ENCODE measurements at places on chromosomes 2 and 18. TPM values are rescaled to one million over a fixed set of nuclear protein-coding genes. Genes with fewer than 3 reads are reported as not detected.

DNA sequence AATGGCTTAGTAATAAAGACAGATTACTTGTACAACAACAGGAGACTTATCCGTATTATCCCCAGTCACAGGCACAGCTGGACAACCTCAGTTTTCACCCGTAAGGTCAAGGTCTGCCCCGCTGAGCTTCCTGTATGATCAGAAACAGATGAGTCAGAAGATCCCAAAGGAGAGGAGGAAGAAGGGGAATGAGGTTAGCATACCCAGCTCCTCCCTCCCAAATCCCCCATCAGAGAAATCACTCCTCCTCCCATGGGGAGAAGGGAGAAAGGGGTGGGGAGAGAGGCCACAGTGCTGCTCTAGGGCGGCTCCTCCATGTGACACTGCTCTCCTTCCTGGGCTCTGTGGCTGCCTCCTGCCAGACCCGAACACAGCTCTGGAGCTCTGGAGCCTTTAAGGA lies 53.8 kb upstream of the SPTBN1 start:
- no peak for DNase-seq

The CRYBA2 gene
- 5.0 TPM for total RNA-seq

DNA sequence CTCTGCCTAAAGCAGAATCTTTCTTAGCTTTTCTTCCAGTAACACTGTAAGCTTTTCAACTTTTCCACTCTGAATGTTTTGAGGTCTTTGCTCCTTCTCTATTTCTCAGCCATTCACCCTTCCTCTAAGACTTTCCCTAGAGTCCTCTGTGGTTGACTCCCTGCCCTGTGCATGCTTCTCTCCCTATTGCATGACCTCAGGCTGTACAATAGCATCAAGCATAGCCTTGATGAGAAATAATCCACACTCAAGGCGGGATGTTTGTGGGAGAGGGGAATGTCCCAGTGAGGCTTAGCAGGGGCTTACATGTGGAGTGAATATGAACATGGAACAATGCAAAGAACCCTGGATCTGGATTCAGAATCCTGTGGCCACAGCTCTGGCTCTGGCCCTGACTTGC lies 48.4 kb upstream of the IGFBP5 start:
- no peak for DNase-seq

DNA sequence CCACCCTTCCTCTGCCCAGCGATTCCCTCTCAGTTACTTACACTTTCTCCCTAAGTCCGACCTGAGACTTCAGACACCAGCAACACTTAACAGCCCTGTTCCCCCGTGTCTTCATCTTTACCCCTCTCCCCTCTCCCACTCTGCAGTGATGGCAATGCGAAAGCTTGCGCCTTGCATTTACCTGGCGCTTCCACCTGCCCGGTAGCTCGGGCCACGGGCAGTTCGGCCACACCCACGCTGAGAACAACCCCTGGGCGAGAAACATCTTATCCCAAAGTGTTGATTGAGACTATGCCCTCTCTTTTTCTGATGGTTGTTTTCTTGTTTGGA lies 558 bp downstream of the DNAJC10 start:
- peak; percentile 65 for DNase-seq

DNA sequence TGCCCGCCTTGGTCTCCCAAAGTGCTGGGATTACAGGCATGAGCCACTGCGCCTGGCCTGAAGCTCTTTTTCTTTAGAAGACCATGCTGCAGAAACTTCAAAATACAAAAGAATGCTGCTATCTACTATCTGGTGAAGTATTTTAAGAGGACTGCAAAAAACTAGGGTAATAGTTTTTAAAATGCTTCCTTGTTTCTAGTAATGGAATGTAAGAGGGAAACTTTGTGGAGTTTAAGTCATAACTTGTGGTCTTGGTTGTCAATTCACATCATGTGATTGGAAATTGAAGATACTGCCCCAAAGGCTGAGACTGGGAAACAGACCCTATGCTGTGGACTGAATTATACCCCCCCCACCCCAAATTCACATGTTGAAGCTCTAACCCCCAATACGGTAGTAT lies 68.3 kb downstream of the B3GNT2 start:
- no peak for DNase-seq

The TMEM163 gene
- total RNA-seq, result 0.60 TPM

GRCh38 chr2:112648081-112648480 lies 2.3 kb downstream of the SLC20A1 start:
- DNase-seq, result no peak

DNA sequence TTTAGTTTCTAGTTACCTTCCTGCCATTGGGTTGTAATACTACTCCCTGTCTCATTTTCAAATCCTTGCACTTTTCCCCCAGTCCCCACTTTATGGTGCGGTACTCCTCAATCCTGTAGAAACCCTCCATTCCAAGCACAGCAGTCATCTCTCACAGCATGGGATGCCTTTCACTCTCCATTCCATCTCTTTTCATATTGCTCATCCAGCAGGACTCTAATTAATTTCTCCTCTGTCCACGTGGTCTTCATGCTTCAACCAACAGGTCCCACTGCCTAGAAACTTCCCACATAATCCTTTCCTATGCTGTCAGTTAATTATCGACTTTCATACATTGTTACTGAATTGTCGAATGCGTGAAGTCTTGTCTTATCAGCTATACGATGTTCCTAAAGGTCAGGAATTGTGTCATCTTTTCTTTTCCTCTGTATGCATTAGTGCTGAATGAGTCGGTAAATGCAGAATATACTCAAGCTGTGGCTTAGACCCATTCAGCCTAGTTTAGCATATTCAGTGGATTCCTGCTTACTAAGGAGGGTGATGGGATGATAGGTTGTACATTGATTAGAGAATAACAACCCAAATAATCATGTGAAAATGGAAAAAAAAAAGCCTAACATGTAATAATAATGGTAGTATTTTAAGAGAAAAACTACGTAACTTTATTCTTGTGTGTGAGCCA lies 89.7 kb downstream of the CRIM1 start:
- no peak for DNase-seq

DNA sequence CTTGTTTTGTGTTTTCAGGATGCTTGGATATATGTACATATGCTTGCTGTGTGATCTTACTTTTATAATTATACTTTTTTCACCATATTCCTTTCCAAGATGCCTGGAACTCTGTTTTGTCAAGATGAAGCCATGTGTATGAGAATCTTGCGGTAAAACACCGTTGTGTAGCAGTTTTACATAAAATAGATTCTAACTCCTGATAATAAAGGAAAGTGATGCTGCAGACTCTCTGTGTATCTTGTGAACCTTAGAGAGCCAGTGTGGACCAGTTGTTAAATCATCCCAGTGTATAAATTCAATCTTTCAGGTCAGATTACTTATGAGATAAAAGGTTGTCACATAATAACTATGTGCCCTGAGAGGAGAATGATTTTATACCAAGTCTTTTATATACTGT lies 12.5 kb upstream of the ITGA4 start:
- DNase-seq, result no peak

The SERPINB13 gene
- total RNA-seq, result not detected

The C2orf80 gene
- total RNA-seq, result not detected

DNA sequence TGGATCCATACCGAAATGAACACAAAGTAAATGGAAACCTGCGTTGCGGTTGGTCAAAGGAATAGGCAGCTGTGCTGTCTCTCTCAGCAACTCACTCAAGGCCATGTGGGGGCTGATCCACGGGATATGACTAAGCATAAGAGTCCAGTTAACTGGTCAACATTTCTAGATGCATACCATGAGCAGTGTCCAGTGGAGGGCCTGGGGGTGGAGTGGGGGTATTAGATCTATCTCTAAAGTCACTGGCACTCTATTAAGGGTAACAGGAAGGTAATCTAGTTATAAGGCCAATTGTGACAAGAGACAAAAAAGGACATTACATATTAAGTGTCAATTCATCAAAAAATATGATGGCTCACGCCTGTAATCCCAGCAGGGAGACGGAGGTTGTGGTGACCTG lies 136.8 kb downstream of the TTC32 start:
- no peak for DNase-seq

DNA sequence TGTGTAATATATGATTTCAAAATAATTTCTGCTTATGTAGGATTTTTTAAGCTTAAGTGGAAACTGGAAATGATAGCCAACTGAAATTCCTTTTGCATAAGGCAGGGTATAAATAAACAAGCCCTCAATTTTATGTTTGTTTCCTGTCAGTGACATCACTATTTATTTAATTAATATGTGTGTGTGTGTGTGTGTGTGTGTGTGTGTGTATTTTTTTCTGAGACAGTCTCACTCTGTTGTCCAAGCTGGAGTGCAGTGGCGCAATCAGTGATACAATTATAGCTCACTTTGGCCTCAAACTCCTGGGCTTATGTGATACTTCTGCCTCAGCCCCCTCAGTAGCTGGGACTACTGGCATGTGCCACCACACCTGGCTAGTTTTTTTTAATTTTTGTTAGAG lies 29.3 kb upstream of the CYP20A1 start:
- DNase-seq, result no peak

DNA sequence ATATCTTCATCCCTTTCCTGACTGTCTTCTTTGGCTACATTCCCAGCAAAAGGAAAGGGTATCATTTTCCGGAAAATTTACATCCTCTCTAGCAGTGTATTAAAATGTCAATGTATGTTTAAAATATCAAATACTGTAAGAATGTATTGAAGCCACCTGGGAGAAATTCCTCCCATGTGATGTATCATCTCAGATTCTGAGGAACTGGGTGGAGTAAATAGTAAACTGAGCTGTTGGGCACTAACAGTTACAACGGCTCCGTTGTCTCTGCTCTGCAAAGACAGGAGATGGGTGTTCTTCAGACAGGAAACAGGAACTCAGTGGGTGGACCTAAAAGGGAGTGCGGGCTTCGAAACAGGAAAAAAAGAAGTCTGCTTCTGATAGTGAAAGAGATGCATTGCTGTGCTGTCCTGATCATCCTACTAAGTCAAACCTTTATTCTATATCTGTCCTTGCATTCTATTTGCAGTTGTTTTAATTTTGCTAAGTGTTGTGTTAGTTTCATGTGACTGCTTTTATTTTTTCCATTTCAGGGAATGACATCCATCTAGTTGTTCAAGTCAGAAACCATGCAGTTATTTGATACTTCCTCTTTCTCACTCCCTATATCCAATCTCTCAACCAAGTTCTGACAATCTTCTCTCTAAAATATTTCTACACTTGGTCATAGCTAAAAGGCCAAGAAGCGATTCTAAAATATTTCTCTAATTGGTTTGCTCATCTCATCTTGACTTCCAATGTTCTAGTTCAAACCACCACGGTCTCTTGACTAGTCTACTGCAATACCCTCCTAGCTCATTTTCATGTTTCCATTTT lies 19.4 kb downstream of the DOK1 start:
- no peak for DNase-seq

DNA sequence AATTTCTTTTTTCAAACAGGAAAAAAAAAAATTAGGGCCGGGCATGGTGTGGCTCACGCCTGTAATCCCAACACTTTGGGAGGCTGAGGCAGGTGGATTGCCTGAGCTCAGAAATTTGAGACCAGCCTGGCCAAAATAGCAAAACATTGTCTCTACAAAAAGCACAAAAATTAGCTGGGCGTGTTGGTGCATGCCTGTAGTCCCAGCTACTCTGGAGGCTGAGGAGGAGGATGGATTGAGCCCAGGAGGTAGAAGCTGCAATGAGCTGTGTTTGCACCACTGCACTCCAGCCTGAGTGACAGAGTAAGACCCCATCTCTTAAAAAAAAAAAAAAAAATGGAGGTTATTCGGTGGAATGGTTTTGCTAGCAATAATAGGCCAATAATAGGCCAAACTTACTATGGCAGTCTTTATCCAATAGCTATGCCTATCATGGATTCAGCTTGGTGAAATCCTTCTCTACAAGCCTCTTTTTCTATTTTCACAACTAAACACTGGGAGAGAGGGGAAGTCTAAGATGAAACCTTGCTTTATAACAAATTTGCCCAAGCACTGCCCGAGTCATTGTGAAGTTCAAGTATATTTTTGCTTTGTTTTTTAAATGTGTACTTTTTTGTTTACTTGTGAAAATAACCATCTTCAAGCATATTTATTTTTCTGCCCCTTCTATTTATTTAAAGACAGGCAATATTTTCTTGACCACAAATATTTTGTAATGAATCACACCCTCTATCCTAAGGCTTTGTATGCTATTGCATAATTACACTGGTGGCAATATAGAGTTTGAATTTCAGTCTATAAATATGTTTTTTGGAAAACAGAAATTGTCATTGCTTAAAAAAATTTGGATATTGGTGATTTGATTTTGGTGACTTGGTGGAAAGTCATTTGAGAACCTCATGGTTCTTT lies 20.0 kb upstream of the KYNU start:
- DNase-seq, result no peak

All from mucosa of descending colon (tissue), 3 donors.